Cardiac muscle cell (in vitro differentiated cells and primary cell): ENCODE measurements at places on chromosomes 16 and 17.

GRCh38 chr16:49824593-49824992 is 31.3 kb downstream of the ZNF423 start:
- no peaks in the 10 kb centered on the region for H3K36me3 ChIP-seq
- H3K4me3 ChIP-seq: no peak overlapping the region
- H3K27me3 ChIP-seq: no peaks in the 10 kb centered on the region
- peaks cover 19% of the 10 kb centered on the region for H3K4me1 ChIP-seq

DNA sequence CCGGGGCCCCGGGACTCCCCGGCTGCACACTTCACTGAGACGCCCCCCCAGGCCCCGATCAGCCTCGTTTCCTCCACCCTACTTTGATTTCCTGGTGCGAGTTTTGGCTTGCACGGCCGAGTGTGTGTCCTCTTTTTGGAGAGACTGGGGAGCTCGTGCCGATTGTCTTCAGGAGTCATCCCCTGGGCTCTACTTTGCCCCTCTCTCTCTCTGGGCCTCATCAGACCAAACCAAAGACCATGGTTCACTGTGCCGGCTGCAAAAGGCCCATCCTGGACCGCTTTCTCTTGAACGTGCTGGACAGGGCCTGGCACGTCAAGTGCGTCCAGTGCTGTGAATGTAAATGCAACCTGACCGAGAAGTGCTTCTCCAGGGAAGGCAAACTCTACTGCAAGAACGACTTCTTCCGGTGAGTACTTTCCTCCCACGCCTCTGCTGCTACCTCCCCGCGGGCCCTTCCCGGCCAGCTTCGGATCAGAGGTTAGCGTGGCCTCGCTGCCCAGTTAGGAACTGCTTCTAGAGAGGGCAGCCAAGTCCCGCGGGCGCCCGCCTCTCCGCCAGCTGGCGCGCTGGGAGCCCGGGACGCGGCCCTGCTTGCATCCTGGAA is 787 bp downstream of the LHX1 start:
- H3K27me3 ChIP-seq: peaks cover 100% of the 10 kb centered on the region
- H3K36me3 ChIP-seq: no peaks in the 10 kb centered on the region
- H3K27ac ChIP-seq: no peak overlapping the region

DNA sequence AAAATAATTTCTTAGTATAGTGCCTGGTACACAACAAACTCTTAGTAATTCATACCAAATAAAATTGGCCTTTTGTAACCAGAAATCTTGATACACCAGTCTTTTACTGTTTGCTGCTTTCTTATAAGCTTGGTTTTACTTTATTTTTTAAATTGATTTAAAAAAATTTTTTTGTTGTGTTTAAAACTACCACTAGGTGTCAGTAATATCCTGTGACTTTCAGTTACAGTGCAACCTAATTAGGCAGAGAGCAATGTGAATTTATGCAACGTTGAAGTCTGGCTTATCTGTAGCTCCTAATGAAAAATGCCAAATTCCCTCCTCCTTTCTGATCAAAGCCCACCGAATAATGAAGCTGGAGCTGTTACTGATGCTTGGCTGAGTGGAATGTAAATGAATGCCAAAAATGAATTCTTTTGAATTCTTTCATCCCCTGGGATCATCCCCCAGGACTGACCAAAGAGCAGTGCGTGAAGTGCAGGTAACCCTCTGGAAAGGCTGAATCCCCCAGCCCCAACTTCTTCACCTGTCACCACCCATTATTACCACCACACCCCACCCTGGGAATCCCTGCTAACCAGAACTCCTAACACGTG is 3.8 kb downstream of the ERCC4 start:
- H3K4me3 ChIP-seq: no peak overlapping the region
- no peak overlapping the region for H3K27ac ChIP-seq
- peak; percentile 55 for DNase-seq
- H3K27me3 ChIP-seq: no peaks in the 10 kb centered on the region

DNA sequence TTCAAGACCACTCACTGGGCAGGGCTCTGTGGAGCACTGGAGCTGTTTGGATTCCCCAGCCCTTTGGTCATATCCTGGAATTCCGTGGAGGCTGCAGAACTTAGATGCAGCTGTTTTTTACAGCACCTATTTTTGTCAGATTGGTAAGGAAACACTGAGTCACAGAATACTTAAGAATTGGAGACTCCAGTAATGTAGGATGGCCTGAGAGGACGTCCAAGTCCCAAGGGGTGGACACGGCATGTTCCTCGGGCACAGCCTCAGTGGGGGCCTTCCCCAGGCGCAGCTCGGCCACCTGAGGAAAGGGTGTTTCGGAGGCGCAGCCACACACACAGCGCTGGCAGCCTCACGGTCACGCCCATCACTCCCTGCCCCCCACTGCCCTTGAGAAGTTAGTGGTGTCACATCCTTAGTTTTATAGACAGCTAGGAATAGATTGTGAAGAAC is 14.8 kb downstream of the PLD6 start:
- H3K27me3 ChIP-seq: no peaks in the 10 kb centered on the region
- no peak overlapping the region for H3K4me3 ChIP-seq
- peaks cover 24% of the 10 kb centered on the region for H3K4me1 ChIP-seq
- H3K27ac ChIP-seq: no peak overlapping the region
